ENCODE measurements at places on chromosomes 6 and 20.

- no peak for DNase-seq
Measured at GRCh38 chr6:127462376-127462775, 3.2 kb upstream of the KIAA0408 start.

- no peak for DNase-seq
Measured at GRCh38 chr20:20327746-20328145, 40.2 kb upstream of the INSM1 start.

- DNase-seq = peak; percentile 55
Measured at GRCh38 chr6:144582939-144583613, 297.9 kb downstream of the UTRN start.

DNA sequence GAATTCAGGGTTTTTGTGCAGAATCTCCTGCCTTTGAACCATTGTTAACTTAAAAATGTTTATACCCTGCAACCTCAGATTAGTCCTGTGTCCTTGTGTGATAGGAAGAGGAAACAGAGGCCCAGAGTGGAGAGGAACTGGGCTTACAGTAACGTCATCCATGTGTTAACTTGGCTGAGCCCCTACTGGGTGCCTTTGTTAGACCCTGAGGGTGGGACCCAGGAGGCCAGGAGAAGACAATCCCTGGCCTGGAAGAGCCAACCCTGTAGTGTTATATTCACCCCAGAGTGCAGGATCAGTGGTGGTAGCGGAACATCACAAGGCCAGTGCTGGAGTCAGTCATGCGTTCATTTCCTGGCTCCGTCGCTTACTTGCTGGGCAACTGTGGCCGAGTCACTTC is 10.6 kb downstream of the MYLK2 start:
- no peak for DNase-seq

- no peak for DNase-seq
Measured at GRCh38 chr6:45998524-45998923, 17.1 kb downstream of the CLIC5 start.

DNA sequence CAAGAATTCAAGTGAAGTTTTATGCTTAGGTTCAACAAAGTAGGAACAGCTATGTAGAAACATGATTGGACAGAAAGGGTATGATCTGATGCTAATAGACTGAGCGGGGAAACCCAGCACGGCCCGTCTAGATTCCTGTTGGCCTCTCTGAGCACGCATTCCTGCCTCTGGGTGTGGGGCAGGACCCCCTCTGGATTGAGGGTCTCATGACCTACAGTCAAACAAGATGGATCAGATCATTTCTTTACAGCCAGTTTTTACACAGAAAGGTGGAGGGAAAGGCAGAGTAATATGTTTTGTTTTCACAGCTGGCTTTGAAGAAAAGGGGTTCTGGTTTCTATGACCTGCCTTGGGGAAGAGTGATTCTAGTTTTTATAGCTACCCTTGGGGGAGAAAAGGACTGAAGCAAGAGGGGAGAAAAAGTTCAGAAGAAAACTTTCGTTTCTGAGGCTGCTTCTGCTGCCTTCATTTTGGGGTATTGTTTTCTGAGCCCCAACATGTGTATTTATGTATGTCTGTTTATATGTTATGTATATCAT is 99.6 kb upstream of the SLC22A16 start:
- no peak for DNase-seq

Data from lower lobe of right lung (tissue), 2 donors.